ENCODE measurements at places on chromosomes 1 and 21.

GRCh38 chr1:59124166-59124565 lies 172.7 kb upstream of the FGGY start:
- no peak for DNase-seq

DNA sequence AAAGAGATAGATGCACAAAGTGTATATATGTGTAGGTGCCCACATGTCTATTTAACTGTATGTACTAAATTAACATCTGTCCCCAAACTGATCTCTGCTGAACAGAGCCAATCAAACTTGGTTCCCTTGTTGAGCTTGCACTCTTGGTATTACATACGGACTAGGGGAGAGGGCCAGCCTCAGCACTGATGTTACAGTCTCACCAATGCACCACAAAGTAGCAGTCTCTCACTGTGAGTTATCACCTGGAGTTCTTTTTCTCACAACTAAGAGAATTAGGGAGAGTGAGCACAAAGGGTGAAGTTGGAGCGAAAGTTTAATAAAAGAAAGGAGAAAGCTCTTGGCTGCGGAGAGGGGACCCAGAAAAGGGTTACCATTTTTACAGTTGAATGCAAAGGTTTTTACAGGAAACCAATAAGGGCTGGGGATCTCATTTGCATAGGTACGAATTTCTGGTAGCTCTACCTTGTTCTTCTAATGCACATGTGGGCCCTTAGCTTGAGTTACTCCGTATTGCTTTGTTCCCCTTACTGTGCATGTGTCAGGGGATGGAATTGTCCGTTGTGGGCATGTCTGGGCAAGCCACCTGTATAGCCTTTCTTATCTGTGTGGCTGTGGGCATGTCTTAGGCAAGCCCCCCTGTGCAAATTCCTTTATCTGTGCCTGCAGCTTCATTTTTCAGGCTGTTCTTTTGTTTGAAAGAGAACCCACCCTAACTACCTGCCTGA lies 13.3 kb upstream of the CHI3L2 start:
- no peak for DNase-seq

- no peak for DNase-seq
Observed at GRCh38 chr1:106222403-106222802, 834.1 kb upstream of the PRMT6 start.

DNA sequence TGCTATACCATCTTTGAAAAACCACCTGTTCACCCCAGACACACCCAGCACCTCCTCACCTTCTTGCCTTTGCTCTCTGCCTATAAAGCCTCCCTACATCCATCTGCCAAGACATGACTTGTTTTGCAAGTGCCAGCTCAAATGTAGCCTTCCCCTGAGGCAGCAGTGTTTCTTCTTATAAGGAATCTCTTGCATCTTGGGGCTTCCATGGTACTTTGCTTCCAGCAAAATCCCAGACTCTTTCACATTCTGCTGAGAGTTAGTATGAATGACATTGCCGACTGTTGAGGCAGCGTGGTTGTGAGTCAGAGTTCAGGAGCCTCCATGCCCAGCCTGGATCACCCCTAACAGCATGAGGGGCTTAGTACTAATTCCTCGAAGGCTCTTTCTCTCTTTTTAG lies 217.4 kb upstream of the RUNX1 start:
- DNase-seq = no peak

- DNase-seq = no peak
Observed at GRCh38 chr21:19899645-19900044, 1098.6 kb upstream of the NCAM2 start.

DNA sequence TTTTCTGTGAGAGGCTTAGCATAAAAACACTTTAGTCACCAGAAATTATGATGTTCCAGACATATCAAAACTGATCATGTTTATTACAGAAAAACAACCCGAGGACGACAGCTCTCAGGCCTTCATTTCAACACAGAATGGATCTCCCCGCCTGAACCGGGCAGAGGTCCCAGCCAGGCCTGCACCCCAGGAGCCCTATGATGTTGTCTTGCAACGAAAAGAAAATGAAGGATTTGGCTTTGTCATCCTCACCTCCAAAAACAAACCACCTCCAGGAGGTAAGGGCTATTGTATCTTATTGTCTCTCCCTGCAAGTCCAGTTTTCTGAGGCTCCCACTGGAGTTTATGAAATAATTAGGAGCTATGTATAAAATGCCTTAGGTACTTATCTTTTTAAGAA lies 105.5 kb downstream of the PHTF1 start:
- no peak for DNase-seq

DNA sequence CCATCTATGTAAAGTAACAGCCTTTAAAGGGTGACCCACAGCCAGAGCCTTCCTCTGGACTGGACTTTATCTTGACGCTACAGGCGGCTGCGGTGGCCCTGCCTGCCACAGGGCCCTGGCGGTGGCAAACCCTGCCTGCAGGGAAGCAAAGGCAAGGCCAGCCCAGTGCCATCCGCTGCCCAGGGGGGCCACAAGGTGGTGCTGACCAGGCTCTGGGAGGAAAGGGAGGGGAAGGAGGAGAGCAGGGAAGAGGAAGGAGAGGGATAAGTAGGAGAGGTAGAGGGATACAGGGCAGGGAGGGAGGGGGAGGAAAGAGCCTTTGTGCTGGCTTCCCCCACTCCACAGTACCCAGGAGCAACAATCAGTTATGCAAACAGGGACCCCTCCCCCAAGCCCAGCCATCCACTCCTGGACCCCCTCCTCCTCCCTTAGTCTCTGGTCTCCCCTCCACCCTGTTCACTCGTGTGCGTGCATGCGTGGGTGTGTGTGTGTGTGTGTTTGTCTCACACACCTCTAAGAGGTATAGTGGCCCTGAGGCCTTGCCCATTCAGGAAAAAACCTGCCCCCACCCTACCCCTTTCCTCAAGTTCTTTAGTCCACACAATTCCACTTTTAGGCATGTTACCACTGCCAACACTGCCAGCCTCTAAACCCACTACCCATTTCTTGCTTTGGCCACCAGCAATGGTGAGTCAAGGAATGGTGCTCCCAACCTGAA lies 30.3 kb downstream of the SSBP3 start:
- no peak for DNase-seq

GRCh38 chr1:247113094-247113497 lies 8.9 kb upstream of the ZNF669 start:
- DNase-seq = no peak

- DNase-seq = no peak
Observed at GRCh38 chr1:42983693-42984092, 25.0 kb upstream of the SLC2A1 start.

DNA sequence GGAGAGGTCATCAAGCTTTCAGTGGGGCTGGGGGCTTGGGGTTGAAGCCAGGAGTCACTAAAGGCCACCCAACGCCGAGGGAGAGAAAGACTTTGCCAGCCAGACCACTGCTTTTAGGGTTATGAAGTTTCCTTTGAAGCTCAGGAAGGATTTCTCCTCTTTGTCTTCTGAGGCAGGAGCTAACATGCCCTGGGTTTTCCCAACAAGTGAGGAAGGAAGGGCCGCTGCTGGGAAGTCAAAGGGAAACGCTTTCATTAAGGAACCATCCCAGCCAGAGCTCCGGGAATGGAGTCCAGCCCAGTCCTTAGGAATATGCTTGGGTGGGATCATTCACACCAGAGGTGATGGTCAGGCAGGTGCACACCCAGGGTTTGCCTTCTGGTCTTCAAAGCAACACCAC lies 436.9 kb downstream of the PRDM2 start:
- no peak for DNase-seq

- DNase-seq = no peak
Observed at GRCh38 chr1:41500378-41500777, 15.9 kb upstream of the EDN2 start.

- DNase-seq = no peak
Observed at GRCh38 chr1:32825181-32825580, 7.7 kb downstream of the S100PBP start.

- DNase-seq = no peak
Observed at GRCh38 chr21:37454869-37455503, 88.4 kb downstream of the DYRK1A start.

DNA sequence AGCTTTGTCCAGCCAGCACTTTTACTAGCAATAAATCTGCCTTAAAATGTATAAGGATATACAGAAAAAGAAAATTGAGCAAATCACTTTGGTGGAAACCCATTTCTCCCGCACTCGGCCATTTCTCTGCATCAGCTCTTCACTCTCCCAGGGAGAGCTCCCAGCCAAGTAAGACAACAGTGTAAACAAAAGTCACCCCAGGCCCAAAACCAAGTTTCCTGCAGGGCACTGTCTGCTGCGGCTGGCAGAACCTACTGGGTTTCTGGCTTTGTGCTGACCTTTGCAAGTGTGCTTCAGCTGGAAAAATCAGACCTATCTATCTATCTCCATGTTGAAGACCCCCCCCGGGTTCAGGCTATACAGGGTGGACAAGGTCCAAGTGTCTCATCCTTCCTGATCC lies 476.7 kb upstream of the CAMK1G start:
- DNase-seq = no peak

DNA sequence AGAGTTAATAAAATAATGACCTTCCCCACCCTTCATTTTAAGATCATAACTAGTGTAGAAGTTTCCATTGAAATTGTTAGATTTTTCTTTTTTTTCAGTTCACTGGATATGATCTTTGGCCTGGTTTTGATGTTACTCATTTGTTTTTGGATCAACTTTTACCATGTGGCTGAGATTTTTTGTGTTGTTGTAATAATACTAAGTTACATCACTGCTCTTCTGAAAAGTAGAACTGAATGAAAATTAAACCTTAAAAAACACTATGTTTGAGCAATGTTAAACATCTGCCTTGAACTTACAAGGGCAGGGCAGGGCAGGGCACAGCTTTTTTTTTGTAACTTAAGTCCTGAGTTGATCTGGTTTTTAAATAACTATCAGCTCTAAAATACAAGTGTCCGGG lies 204.8 kb upstream of the ADAMTS5 start:
- DNase-seq = no peak

- no peak for DNase-seq
Observed at GRCh38 chr1:65471213-65471833, 50.9 kb downstream of the LEPR start.

DNA sequence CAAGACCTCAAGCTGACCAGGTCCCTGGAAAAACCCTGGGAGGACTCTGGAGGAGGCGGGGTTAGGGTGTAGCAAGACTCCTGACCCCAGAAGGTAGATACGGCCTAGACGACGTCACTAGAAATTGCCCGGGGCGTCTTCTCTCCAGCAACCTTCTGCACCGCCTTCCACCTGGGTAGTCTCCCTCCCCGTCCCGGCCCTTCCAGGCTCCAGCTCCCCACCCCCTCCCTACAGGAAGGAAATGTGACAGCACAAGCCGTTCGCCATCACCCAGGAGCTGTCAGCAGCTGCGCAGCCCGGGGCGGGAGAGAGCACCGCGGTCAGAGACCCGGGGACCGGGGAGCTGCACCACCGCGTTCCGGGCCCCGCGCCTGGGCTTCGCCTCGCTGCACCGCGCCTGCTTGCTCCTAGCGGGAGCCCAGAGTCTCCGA lies 20.0 kb downstream of the SERTAD4 start:
- DNase-seq = no peak
